ENCODE measurements at places on chromosomes 7 and 10. TPM values are rescaled to one million over a fixed set of nuclear protein-coding genes. Genes with fewer than 3 reads are reported as not detected.

ZNF107 gene
- total RNA-seq: 12.2 TPM

SH2D4B gene
- 0.20 TPM for total RNA-seq

LIPK gene
- not detected for total RNA-seq

ADAMTS14 gene
- 4.7 TPM for total RNA-seq

DNA sequence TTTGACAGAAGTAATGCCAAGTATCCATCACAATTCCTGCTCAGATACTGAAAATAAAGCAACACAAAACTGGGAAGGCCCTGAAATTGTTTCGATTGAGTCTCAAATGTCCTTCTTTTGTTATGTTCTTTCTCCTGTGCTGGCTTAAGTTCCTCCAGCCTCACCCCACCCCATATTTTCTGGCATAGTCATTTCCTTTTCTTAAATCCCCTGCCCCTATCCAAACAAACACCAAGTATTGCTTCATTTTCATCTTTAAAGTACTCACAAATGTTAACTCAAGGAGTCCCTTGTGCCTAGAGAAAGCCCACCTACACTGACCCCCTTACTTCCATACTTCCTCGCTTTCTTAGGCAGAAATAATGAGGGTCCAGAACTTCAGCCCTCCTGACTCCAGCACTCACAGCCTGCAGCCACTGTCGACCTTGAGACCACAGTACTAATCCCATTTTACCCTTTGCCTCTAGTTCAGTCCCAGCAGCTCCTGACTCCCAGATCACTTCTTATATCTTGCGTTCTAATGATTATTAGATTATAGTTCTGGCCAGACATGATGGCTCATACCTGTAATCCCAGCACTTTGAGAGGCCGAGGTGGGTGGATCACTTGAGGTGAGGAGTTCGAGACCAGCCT, 73.2 kb upstream of the ST8SIA6 start:
- no peak for DNase-seq

DNA sequence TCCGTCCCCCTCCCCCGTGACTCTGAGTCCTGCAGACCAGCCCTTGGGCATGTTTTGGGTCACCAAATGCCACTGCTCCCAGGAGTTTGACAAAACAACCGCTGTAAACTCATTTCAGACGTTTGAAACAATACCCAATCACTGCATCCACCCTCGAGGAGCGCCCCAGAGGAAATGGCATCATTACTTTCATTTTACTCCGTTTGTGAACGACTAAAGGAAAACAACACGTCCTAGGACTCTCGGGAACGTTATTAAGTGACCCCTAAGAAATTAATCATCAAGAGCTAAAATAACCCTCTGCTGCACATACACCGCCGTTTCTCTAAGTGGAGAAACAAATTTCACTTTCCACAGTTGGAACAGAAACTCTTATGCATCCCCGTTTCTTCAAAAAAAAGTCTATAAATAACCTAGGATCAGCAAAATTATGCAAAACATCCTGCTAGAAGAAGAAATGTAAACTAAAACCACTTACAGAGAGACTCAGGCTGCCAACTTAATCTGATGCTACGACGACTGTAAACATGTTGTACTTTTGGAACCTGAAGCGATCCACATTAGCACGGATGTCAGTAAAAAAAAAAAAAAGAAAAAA, 109.9 kb upstream of the EFCAB10 start:
- peak; percentile 27 for DNase-seq

DNA sequence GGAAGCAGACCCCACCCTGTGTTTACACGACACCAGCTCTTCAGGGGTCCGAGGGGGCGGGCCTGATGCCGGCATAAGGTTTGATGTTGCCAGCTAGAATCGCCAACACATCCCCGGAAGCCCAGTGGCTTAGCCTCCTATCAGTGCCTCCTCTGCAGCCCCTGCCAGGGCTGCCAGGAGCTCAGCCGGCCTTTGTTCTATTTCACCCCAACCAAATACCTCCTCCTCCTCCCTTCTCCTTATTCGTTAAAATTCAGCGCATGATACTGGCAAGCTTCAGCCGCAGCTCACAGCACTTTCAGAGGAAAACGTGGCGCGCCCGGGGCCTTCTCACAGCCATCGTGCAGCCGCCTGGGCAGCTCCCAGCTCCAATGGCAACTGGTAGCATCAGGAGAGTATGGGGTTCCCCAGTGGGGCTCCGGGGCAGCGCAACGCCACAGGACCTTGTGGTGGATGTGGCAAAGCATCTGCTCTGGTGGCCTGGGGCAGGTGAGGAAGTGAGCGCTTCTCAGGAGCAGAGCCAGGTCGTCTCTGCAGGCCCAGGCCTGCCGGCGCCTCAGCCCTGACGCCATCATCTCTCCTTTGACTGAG, 176.4 kb upstream of the RHEB start:
- peak; percentile 90 for DNase-seq

GRCh38 chr10:126256864-126257263, 131.4 kb downstream of the ADAM12 start:
- DNase-seq: no peak

- DNase-seq: no peak
These were observed 156.8 kb downstream of the FZD1 start for GRCh38 chr7:91421018-91421417.
